AG04449 (cell line): ENCODE measurements at places on chromosomes 5 and 9.

DNA sequence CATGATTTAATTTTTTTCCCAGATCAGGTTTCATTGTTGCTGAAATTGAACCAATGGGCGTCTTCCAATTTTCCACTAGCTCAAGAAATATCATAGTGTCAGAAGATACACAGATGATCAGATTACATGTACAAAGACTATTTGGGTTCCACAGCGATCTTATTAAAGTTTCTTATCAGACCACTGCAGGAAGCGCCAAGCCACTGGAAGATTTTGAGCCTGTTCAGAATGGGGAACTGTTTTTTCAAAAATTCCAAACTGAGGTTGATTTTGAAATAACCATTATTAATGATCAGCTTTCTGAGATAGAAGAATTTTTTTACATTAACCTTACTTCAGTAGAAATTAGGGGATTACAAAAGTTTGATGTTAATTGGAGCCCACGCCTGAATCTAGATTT lies 251.6 kb downstream of the ADGRV1 start:
- DNase-seq = no peak

DNA sequence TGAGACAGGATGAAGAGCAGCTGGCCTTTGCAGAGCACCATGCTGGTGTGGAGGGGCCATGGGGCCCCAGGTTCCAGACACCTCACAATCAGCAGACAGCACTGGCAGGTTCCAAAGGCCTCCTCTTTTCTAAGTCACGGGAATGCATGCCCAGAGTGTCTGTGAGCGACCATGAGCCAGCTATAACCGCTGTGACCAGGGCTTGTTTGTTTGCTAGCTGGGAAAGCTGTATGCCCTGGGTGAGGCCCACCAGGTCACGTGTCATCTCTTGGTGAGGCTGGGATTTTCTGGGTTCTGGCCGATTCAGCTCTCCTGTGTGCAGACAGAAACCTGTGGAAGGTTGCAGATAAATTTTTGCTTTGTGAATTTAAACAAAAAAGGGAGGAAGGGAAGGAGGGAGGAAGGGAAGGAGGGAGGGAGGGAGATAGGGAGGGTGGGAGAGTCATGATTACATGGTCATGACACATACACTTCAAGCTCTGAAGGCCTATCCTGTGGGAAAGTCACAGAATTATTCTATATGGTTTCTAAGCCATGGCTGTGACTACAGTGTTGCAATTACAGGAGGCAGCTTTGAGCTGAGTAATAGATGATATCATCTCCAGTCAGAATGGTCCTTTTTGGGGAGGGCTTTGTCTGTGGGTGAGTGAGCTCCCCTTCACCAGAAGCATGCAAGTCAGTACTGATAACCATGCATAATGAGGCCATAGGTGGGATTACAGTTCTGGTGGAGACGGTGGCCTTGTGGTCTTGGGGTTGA lies 37.2 kb downstream of the PAPPA start:
- DNase-seq = peak; percentile 59

DNA sequence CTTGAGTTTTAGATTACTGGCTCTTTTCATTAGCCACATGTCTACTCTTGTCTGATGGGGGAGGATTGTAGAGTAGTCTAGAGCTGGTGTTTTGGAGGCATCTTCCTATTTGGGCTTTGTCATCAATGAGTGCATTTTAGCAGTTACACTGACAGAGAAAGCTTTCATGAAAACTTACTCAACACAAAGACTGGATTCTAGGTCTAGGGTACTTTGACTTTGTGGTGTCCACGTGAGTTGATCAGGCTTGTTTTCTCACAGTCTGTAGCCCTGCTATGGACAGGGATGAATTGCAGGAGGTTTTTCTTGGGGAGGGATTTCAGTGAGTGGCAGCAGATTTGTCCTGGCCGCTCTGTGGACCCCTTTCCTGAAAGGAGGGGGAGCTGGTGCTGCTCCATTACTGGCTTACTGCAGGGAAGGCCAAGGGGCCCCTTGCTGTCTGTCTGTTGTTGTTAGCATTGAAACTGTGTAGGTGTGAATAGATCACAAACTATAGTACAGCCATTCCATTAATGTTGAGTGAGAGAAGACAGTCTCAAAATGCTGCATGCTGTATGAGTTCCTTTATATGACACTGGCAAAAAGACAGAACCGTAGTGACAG lies 6.6 kb downstream of the TRIO start:
- DNase-seq = no peak

GRCh38 chr5:91225848-91226686 lies 157.1 kb downstream of the ARRDC3 start:
- no peak for DNase-seq

DNA sequence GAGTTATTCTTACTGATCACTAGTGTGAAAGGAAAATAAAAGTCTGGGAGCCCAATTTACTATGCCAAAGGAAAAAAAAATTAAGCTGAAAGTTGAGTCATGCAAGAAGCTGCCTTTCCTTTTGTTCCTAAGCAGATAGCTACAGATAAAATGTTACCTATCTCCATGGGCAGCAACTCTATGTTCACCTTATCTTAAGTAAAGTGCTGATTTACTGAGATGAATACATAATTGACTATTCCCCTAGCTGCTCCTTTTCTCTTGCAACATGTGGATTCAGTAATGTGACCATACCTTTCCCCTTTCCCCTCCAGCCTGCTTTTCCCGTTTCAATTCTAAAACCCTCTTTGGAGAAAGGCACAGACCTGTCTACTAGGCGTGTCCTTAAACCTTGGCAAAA lies 62.7 kb upstream of the NR5A1 start:
- DNase-seq = no peak

GRCh38 chr5:180084638-180085561 lies 13.3 kb upstream of the RNF130 start:
- no peak for DNase-seq

DNA sequence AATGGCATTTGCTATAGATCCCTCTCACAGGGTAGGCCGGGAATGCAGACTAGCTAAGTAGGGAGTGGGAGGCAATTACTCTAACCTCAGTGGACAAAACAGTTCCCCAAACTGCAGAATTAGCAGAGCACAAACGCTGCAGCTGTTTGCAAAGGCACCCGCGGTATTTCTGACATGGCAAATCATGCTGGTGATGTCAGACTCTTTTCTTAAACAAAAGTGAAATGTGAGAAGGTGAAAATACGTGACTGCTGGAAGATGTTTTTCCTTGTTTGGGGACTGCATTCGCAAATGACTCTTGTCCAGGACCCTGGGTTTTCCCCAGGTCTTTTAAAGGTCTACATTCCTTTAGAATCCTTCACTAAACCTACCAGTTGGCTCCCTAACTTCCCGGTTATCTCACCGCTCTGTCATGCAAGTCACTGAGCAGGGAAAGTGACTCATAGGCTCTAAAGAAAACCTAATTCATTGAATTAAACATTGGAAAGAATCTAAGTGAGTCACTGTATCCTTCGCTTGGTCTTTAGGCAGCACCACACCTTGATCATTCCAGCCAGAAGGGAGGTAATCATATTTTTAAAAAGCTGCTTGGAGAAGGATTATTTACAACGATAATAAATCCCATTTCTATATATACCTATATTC lies 91.5 kb upstream of the DNAH5 start:
- peak; percentile 99 for DNase-seq

DNA sequence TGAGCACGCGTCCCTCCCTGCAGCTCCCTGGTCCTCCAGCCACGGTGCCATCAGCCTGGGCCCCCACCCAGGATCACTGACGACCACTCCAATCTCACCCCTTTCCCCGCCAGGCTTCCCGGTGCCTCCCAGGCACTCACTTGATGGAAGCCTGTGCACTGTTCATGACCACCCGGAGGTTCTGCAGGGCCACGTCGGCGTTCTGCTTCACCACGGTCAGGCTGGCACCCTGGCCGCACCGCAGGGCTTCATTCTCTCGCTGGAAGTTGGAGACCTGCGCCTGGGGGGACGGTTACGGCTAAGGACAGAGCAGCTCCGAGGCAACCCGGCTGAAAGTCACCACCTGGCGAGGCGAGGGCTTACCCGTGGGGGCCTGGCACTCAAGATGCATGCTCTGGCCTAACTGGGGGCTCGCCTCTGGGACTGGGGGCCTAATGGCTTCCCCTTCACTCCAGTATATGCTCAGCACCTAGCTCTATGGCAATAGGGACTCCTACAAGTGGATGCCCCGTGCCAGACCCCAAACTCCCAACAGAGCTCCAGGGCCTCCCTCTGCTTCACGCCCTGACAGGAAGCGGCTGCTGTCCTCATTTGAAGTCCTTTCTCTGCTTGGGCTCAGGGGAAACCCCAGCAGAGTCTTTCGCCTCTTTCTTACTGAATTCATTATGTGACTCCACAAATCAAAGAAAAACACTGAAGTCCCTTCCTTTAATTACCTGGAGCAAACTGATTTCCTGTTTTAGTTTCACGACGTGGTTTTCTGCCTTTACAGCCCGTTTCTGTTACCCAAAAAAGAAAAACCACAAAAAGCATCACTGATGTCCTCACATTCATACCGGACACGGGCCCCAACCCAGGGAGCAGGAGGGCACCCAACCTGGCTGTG lies 4.2 kb upstream of the SNAPC4 start:
- DNase-seq = no peak

- no peak for DNase-seq
These were observed 359.6 kb upstream of the SLC24A2 start for GRCh38 chr9:20148416-20148815.

DNA sequence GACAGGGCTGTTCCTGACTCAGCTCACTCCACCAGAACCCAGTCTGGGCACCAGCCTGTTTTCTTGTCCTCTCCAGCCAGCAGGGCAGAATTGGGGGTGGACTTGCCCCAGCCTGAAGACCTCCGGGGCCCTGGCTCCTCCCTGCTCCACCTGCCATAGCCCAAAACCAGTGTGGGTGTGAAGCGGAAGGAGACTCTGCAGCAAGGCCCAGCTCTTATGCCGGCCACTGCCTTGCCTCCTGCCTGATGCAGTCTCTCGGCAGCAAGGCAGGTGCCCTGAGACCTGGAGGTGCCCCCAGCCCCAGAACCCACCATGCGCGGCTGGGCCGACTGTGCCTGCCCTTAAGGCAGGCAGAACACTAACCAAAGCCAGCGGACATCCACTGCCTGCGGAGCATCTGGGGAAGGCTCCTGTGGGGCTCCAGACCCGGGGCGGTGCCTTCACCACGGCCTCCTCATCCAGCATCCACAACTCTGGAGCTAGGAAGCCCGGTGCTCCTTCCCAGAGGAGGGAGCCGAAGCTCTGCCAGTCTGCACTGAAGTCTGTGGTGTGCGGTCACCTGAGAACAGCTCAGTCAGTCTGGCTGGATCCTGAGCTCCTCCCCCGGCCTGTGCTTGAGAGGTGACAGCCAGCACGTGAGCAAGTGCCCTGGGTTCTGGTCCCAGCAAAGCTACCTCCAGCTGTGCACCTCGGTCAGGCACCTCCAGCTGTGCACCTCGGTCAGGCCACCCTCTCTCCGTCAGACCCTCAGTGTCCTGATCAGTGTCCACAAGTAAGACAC lies 116.7 kb downstream of the ADAMTS2 start:
- no peak for DNase-seq

DNA sequence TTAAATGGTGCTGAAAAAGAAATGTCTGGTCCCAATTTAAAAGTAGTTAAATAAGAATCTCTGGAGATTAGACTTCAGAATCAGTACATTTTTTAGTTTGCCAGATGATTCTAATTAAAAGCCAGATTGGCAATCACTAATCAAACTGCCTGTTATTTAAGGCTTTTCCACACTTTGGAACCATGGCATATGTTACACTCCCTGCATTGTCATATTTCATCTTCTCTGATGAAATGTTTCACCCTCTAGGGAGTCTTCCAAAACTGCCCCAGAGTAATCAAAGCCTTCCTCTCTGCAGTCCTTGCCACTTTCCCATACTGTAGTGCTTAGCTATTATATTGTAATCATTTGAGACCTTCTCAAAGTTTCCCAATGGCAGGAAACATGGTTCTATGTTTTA lies 17.5 kb upstream of the OR13C9 start:
- no peak for DNase-seq

DNA sequence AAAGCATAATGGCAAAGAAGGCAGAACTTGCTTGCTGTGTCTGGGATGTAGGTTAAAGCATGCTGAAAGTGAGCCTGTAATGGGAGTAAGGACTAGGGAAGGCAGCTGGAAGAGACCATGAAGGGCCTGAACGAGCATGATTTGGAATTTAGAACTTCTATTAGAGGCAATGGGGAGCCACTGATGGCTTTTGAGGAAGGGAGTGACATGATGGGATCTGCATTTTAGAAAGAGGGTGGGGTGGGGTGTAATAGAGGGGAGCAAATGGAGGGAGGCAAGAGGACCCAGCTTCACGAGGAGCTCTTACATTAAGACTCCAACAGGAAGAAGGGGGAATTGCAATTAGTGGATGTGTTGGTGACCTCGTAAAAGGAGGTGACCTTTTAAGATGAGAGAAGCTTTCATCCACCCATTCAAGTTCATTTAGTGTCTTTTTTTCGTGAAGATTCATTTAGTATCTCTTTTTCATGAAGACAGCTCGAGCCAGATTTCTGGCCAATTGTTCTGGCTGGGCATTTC lies 13.6 kb upstream of the GABRP start:
- no peak for DNase-seq

DNA sequence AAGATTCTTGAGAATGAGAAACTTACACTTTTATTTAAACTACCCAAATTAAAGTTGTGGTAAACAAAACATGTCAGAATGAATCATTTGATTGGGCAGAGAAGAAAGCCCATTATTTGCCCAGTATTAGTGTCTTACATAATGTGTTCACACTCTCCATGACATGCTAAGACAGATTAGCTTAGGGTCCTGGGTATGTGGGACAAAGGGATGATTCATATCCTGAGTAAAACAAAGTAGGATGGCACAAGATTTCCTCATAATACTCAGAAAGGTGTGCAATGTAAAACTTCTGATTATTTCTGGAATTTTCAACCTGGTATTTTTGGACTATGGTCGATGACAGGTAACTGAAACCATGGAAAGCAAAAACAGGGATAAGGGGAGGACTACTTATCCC lies 183.9 kb upstream of the POU5F2 start:
- no peak for DNase-seq

DNA sequence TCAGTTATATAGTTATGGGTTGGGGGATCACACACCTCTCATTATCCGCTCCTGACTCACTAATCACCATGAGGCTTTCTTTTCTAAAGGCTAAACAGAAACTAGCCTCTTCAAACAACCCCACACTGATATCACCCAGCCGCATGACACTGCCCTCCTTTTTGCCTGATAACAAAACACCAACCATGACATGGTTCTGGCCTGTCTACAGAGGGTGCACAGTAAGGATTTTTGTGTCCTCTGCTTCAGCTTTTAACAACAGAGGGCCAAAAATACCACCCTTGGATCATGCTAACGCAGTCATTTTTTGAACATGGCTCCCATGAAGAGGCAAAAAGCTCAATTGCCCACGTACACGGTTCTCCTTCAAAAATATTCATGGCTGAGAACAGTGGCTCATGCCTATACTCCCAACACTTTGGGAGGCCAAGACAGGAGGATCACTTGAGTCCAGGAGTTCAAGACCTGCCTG lies 4.0 kb downstream of the CMBL start:
- DNase-seq = no peak

- DNase-seq = no peak
These were observed 10.9 kb upstream of the DOLPP1 start for GRCh38 chr9:129069862-129070641.

GRCh38 chr9:126367616-126368015 lies 41.0 kb downstream of the MVB12B start:
- no peak for DNase-seq
